ENCODE measurements at places on chromosomes 12 and 14. TPM values are rescaled to one million over a fixed set of nuclear protein-coding genes. Genes with fewer than 3 reads are reported as not detected.

KRT82 gene
- not detected for polyA plus RNA-seq

TNS2 gene
- 0.27 TPM for polyA plus RNA-seq

FAM181A gene
- polyA plus RNA-seq, result not detected

TSPAN19 gene
- not detected for polyA plus RNA-seq

BBOF1 gene
- 1.8 TPM for polyA plus RNA-seq

KRT72 gene
- not detected for polyA plus RNA-seq

DGKA gene
- 493 TPM for polyA plus RNA-seq

ADAM21 gene
- 0.10 TPM for polyA plus RNA-seq

VSX2 gene
- polyA plus RNA-seq, result not detected

DPPA3 gene
- polyA plus RNA-seq, result not detected

SOX5 gene
- polyA plus RNA-seq, result not detected

KRT7 gene
- not detected for polyA plus RNA-seq

LHX5 gene
- not detected for polyA plus RNA-seq

PMCH gene
- not detected for polyA plus RNA-seq

GLIPR1L1 gene
- polyA plus RNA-seq, result not detected

PPP1R3E gene
- 2.9 TPM for polyA plus RNA-seq

NRXN3 gene
- not detected for polyA plus RNA-seq

KLRC2 gene
- not detected for polyA plus RNA-seq

BIN2 gene
- 309 TPM for polyA plus RNA-seq

RHOJ gene
- polyA plus RNA-seq, result not detected

POTEM gene
- not detected for polyA plus RNA-seq

SRRM4 gene
- not detected for polyA plus RNA-seq

VRTN gene
- polyA plus RNA-seq, result not detected

CIT gene
- polyA plus RNA-seq, result 1.0 TPM

WNT1 gene
- 0.55 TPM for polyA plus RNA-seq

SERPINA1 gene
- polyA plus RNA-seq, result not detected

CCDC197 gene
- not detected for polyA plus RNA-seq

SLCO1B1 gene
- not detected for polyA plus RNA-seq

OR6C4 gene
- polyA plus RNA-seq, result not detected

ANKS1B gene
- not detected for polyA plus RNA-seq

SLC25A47 gene
- polyA plus RNA-seq, result not detected

ZC2HC1C gene
- polyA plus RNA-seq, result 1.5 TPM

FBXW8 gene
- 2.3 TPM for polyA plus RNA-seq

SMCO2 gene
- polyA plus RNA-seq, result not detected

TAS2R19 gene
- not detected for polyA plus RNA-seq

NXPH4 gene
- polyA plus RNA-seq, result not detected

CERS5 gene
- 45.1 TPM for polyA plus RNA-seq

MYH6 gene
- not detected for polyA plus RNA-seq

PTGER2 gene
- 241 TPM for polyA plus RNA-seq

RASSF9 gene
- polyA plus RNA-seq, result not detected

TMEM63C gene
- not detected for polyA plus RNA-seq

RNASE1 gene
- polyA plus RNA-seq, result not detected

BCL2L2 gene
- polyA plus RNA-seq, result not detected

GUCY2C gene
- not detected for polyA plus RNA-seq

FAM186B gene
- 0.15 TPM for polyA plus RNA-seq

TCL1B gene
- polyA plus RNA-seq, result not detected

PZP gene
- 0.32 TPM for polyA plus RNA-seq

SPTSSA gene
- polyA plus RNA-seq, result 9.5 TPM

IRAK3 gene
- 0.14 TPM for polyA plus RNA-seq

CAND1 gene
- polyA plus RNA-seq, result 75.5 TPM

RAN gene
- 868 TPM for polyA plus RNA-seq

Measured in CD4-positive, alpha-beta memory T cell (primary cell).